ENCODE measurements at places on chromosomes 4 and X.

- DNase-seq = no peak
Measured at GRCh38 chrX:116010939-116011338, 159.6 kb upstream of the AGTR2 start.

DNA sequence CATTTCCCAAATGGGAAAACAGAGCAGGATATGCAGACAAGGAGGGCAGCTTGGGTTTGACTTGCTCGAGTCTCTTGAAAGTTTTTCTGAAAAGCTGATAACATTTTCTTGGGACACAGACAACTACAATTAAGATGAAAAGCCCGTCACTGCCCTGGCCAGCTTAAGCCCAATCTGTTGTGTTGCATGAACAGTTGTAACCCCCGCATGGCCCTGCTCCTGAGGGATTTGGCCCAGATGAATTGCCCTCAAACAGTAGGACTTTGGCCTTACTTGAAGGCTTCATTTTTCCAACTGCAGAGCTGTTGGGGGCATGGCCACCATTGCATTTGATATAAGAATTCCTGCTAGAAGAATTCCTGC is 40.5 kb upstream of the MGST2 start:
- DNase-seq = no peak

DNA sequence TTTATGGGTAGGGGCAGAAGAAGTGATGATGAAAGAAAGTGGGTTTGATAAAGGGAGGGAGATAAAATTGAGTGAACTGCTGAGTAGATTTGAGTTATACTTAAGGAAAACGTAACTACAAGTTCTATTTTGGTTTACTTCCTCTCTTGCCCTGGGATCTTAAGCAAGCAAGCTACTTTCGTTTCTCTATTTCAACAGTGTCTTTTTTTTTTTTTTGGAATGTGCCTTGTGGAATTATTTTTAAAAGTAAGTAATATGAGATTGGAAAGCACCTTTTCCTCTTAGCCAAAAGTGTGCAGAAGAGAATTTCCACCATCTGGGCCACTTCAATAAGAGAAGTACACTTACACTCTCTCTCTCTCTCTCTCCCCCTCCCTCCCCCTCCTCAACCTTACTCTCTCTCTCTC is 16.0 kb upstream of the C4orf36 start:
- no peak for DNase-seq

- no peak for DNase-seq
Measured at GRCh38 chr4:147003956-147004809, 58.5 kb upstream of the TTC29 start.

DNA sequence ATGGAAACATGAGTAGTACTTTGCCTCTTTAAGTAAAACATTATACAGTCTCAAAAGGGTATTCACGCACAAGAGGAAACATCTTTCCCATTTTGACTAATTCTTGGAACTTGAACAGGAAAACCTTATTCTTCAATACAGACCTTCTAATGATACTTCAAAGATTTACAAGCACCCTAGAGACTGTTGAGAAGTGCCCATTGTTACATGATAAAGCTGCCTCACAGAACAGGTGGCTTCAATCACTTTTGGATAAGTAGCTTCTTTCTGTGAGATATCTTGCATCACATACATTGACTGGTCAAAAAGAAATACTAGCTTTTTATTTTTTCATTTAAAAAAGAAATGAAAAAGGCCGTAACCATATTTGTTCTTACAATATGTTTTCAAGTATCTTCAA is 219.4 kb downstream of the EPHA5 start:
- no peak for DNase-seq

DNA sequence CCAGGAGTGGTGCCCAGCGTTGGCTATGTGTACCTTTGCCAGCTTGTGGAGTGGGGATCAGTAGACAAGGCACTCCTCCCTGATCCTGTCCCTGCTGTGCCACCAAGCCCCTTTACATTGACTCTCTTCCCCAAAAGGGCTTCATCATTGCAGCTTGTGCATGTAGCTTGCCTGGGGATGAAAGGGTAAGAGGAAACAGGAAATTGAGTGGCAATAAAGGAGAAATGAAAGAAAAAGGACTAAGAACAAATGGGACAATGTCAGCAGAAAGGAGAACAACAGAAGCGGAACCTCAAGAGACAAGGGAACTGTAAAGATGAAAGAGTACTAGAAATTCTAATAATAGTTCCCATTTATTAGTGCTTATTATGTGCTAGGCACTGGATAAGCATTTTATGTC is 8.7 kb upstream of the IL13RA1 start:
- DNase-seq = no peak

GRCh38 chr4:163493643-163494359 is 689 bp upstream of the TMA16 start:
- no peak for DNase-seq

DNA sequence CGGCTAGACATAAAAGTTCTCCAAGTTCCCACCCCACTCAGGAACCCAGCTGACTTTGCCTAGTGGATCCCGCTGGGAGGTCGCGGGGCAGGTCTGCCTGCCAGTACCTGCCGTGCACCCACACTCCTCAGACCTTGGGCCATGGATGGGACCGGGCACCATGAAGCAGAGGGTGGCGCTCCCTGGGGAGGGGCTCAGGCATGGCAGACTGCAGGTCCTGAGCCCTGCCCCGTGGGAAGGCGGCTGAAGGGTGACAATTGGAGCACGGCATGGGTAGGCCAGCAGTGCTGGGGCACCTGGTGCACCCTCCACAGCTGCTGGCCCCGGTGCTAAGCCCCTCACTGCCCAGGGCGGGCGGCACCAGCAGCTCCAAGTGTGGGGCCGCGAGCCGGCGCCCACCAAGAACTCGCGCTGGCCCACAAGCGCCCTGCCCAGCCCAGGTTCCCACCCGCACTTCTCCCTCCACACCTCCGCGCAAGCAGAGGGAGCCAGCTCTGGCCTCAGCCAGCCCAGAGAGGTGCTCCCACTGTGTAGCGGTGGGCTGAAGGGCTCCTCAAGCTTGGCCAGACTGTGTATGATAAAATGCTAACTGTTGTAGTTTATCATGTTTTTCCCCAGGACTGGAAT is 63.1 kb downstream of the UGT2A2 start:
- DNase-seq = no peak

- no peak for DNase-seq
Measured at GRCh38 chr4:1205586-1206298, 33.4 kb upstream of the SPON2 start.

- peak; percentile 64 for DNase-seq
Measured at GRCh38 chr4:153137159-153137558, 67.1 kb upstream of the TRIM2 start.

GRCh38 chr4:85005865-85006377 is 39.4 kb upstream of the WDFY3 start:
- peak; percentile 31 for DNase-seq

- DNase-seq = no peak
Measured at GRCh38 chr4:99468889-99469288, 33.7 kb upstream of the ADH7 start.

DNA sequence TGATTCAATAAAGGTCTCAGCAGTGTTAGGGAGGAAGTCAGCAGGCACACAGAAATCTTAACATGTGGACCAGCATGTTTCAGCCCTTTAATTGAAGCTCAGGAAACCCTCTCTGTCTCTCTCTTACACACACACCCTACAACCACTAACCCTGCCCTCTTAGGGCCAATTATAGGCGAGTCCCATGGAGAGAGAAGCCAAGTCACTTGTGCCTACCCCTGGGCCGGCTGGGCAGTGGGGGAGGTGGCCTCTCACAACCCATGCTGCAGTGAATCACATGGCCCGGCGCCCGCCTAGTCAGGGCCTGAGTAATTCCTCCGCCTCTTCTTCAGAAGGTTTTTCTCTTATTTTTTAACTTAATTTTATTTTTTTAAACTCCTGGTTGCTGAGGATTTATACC is 3.7 kb downstream of the FGD1 start:
- DNase-seq = no peak

- no peak for DNase-seq
Measured at GRCh38 chr4:143443728-143444127, 69.8 kb upstream of the SMARCA5 start.

DNA sequence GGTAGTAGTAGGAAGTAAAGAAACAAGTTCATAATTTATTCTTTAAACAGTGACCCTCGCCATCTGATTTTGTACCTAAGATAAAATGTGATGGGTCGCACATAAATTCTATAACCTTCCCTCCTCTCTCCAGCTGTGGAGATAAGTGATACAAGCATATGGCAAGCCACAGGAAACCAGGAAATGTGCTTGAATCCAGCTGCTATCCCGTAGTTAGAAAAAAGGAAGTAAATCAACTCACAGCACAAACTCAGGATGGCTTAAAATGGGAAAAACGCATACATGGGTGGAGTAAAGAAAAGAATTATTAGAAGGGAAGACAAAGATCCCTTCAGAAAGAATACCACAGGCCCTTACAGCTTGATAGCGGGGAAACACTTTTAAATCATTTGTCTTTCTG is 78.2 kb downstream of the ZNF827 start:
- DNase-seq = no peak

DNA sequence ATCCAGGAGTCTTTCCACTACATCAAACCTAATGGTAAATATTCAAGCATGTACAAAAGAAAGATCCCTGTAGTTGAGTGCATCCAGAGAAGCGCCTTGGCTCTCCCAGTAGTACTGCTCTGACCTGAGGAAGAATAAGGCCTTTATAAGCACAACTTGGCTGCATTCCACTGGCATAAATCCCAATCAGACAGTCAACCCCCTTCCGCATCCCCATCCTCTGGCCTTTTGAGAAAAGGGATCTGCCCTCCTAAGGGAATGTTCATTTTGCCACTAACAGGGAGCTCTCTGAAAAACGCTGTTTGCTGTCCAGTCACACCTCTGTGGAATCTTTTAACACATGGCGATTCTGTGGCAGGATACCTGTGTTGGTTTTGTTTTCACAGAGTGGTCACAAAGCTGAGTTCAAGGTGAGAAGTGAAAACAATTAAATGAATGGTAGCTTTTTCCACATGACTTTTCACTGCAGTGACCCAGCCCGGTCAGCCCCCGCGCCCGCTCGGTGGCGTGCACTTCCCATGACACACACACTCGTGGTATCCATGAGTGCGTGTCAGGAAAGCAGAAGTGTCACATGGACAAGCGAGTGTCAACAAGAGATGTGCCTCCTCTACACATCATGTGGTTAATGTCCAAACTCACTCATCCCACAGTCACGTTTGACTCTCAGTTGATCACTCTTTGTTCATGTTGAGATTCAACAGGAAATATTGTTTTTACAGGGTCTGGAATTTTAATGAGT is 112.2 kb upstream of the ENPP6 start:
- DNase-seq = no peak

GRCh38 chr4:2939383-2940243 is 23.6 kb downstream of the NOP14 start:
- DNase-seq = no peak

DNA sequence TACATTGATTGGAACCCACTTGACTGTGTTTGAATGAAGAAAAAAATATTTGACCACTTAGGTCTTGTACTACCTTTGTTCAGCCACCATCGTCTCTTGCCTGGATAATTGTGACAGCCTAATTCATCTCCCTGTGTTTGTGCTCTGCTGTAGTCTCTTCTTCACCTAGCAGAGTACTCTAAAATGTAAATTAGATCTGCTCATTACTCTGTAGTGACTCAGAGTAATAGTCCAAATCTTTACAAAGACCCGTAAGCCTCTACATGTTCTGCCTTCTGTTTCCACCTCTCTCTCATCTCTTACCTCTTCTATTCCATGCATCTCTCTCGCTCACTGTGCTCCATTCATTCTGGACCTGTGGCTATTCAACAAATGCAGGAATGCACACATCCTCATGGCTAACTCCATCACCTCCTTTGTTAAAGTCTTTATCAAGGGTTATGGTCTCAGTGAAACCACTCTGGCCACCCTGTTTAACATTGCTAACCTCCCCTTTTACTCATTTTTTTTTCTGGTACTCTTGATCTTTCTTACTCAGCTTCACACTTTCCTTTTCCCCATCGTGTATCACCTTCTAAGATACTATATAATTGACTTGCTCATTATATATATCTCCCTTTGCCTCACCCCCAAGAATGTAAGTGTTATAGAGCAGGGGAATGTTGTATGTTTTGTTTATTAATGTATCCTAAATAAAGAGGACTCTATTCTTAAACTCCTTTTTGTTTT is 98.4 kb downstream of the STIM2 start:
- no peak for DNase-seq

DNA sequence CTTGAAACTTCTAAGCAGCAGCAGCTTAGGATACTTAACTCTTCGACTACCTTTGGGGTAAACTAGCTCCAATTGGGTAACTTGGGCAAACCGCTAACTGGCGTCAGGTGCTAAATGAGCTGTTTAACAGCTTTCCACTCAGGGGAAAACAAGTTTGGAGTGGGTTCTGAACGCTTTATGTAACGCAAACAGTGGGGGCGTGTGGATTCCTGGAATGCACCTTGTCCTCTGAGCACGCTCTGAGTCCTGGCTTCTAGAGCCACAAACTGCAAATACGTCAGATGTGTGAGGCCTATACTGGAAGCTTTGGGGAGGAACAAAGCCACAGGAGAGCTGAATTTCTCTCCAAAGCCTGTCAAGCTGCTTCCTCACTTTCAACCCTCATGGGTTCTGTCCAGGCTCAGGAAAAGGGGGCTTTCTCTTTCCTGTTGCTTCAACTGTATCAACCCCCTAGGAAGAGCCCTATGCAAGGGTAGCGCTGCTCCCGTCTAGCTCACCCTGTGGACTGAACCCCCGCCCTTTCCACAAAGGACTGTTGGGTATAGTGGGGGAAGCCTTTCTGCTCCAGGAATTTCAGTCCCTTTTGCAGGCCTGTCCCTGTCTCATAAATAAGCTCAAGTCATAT is 4.5 kb upstream of the WDR1 start:
- no peak for DNase-seq

- no peak for DNase-seq
Measured at GRCh38 chr4:7717946-7718490, 221.6 kb downstream of the AFAP1 start.

DNA sequence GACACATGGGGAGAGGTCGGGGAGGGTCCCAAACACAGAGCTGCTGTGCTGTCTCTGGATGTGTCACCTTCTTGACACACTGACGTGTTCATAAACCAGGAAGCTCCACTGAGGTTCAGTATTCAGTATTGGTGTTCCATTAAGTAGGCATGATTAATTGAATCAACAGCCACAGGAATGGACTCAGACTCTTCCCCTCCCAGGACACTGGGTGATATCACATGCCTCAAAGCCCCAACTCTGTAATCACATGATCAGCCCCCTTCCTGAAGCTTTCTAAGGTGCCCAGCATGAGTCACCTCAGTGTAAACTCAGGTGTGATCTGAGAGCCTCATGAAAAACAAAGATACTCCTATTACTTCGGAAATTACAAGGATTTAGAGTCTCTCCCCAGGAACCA is 21.1 kb upstream of the HNRNPD start:
- no peak for DNase-seq

- DNase-seq = no peak
Measured at GRCh38 chr4:77848508-77848907, 14.1 kb upstream of the MRPL1 start.

DNA sequence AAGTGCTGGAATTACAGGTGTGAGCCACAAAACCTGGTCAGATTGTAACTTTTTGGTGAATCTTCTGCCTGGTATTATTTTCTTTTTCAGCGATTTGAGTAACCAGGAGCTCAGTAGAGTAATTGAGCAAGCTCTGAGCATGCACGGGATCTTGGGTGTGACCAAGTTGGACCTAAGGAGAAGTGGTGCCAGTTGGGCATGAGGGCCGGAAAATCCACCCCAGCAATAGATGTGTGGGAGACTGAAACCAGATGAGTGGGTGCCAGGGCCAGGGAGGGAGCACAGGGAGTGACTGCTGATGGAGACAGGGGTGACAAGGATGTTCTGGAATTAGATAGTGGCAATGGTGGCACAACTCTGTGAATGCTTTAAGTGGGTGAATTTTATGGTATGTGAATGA is 3.7 kb upstream of the CCNQ start:
- DNase-seq = no peak

Measured in AG04449 (cell line).